ENCODE measurements at places on chromosomes 5 and 9.

DNA sequence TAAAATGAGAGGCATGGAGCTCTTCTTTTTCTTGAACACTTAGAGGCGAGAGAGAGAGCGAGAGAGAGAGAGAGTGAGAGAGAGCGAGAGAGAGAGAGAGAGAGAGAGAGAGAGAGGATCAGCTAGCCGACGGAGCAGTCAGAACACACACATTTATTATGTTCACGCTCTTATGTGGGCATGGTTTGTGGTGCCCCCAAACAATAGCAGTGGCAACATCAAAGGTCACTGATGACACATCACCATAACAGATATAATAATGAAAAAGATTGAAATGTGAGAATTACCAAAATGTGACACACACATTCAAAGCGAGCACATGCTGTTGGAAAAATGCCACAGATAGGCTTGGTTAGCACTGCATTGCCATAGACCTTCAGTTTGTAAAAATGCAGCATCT, 116.1 kb downstream of the KDM4C start:
- no peak overlapping the region for H3K27ac ChIP-seq
- H3K4me1 ChIP-seq, result no peaks in the 10 kb centered on the region
- H3K36me3 ChIP-seq, result no peaks in the 10 kb centered on the region
- H3K27me3 ChIP-seq, result no peaks in the 10 kb centered on the region

DNA sequence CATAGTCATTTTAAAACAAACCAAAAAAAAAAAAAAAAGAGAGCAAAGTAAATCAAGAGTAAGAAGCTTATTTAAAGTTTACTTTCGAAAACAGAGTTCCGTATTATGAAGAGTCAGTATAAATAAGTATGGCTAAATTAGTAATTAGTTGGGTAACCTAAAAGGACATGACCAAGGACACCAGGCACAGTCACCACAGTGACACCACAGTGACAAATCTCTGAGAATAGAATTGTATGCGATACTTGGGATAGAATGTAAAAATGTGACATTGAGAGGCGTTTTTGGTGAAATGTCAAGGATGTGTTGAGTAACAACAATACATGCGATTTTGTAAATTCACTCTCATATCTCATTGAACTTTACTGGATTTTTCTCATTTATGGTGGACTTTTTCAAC, 150.9 kb upstream of the SPEF2 start:
- H3K27me3 ChIP-seq, result no peaks in the 10 kb centered on the region
- H3K27ac ChIP-seq, result no peak overlapping the region
- H3K4me3 ChIP-seq, result no peak overlapping the region
- H3K4me1 ChIP-seq, result no peaks in the 10 kb centered on the region

- H3K4me1 ChIP-seq, result peaks cover 26% of the 10 kb centered on the region
- no peak overlapping the region for H3K27ac ChIP-seq
- H3K4me3 ChIP-seq, result no peak overlapping the region
- H3K27me3 ChIP-seq, result no peaks in the 10 kb centered on the region
- no peaks in the 10 kb centered on the region for H3K36me3 ChIP-seq
Measured at GRCh38 chr9:96113032-96113431, 188.9 kb downstream of the HSD17B3 start.

GRCh38 chr5:1847611-1848010, 35.1 kb downstream of the IRX4 start:
- no peak overlapping the region for H3K4me3 ChIP-seq
- H3K27me3 ChIP-seq, result peaks cover 44% of the 10 kb centered on the region
- no peak for DNase-seq
- no peaks in the 10 kb centered on the region for H3K36me3 ChIP-seq

- H3K4me1 ChIP-seq, result peaks cover 6% of the 10 kb centered on the region
- no peaks in the 10 kb centered on the region for H3K27me3 ChIP-seq
- H3K27ac ChIP-seq, result no peak overlapping the region
- no peak overlapping the region for H3K4me3 ChIP-seq
- no peak for DNase-seq
Measured at GRCh38 chr5:81305785-81306184, 4.4 kb downstream of the ZCCHC9 start.

- H3K27ac ChIP-seq, result no peak overlapping the region
- H3K27me3 ChIP-seq, result no peaks in the 10 kb centered on the region
- no peak overlapping the region for H3K4me3 ChIP-seq
- H3K4me1 ChIP-seq, result no peaks in the 10 kb centered on the region
Measured at GRCh38 chr5:27208051-27208450, 169.7 kb upstream of the CDH9 start.

DNA sequence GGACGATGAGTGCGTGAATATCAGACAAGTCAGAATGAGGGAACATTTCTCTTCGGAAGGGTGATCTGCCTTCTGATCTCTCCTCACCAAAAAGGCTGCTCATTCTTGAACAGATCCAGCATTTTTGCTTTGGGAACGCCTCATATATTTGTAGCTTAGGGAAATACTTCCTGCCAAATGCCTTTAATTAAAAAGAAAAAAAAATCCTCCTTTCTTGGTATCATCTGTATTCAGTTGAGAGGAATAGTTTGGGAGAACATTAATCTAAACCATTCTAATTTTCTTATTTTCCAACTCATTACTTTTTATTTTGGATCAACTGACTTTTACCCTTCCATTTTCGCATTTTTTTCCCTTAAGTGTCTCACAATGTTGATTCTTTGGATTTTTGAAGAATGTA, 163.4 kb downstream of the SNX18 start:
- no peak overlapping the region for H3K4me3 ChIP-seq
- no peaks in the 10 kb centered on the region for H3K27me3 ChIP-seq
- H3K27ac ChIP-seq, result no peak overlapping the region
- H3K4me1 ChIP-seq, result no peaks in the 10 kb centered on the region
- DNase-seq, result no peak

GRCh38 chr5:98982880-98983279, 54.1 kb upstream of the CHD1 start:
- H3K27ac ChIP-seq, result no peak overlapping the region
- no peaks in the 10 kb centered on the region for H3K4me1 ChIP-seq
- no peaks in the 10 kb centered on the region for H3K36me3 ChIP-seq

DNA sequence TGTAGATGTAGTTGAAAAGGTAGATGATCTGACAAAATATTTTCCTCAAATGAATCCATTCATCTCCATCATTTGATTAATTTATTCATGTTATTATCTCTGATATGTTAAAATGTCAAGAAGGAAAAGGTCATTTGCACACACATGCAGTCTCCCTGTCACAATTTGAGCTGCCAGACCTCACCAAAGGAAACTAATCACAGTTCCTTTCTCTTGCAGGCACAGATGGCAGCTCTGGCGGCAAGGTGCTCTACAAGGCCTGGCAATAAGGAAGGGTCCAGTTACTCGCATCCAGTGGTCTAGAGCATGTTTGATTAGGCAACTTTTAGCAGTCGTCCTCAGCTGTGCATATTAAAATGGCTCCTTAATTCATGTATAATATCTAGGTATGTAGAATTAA, 120.1 kb downstream of the FEM1C start:
- H3K4me1 ChIP-seq, result no peaks in the 10 kb centered on the region
- H3K27ac ChIP-seq, result no peak overlapping the region
- no peaks in the 10 kb centered on the region for H3K36me3 ChIP-seq

GRCh38 chr5:152140347-152140746, 215.7 kb upstream of the GLRA1 start:
- DNase-seq, result no peak
- no peaks in the 10 kb centered on the region for H3K27me3 ChIP-seq
- H3K4me3 ChIP-seq, result no peak overlapping the region
- H3K4me1 ChIP-seq, result peaks cover 9% of the 10 kb centered on the region
- no peak overlapping the region for H3K27ac ChIP-seq

DNA sequence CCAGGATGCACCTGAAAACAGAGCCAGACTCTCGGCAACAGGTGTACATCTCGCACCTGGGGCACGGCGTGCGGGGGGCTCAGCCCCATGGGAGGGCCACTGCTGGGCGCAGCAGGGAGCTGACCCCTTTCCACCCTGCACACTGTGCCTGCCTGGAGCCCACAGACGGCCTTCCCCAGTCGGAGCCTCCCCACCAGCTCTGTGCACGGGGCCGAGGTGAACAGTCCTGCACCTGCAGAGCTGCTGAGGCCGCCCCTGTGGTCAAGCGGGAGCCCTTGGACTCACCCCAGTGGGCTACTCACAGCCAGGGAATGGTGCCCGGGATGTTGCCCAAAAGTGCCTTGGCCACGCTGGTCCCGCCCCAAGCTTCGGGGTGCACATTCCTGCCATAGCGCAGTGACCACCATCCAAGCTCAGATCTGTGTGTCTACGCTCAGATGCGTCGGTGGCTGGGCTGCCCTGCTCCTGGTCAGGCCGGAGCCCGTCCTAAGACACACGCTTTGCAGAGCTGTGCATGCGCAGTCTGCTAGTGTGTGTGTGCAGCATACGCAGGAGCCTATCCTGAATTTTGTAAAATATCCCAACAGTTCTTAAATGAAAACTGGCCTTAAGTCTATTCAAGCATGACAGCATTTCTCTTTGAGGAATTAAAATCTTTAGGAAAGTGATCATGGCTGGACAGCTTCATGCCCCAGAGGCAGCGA, 8.4 kb upstream of the EXOC3 start:
- peaks cover 29% of the 10 kb centered on the region for H3K36me3 ChIP-seq
- no peaks in the 10 kb centered on the region for H3K27me3 ChIP-seq
- H3K4me1 ChIP-seq, result peaks cover 12% of the 10 kb centered on the region
